OCI-M1 (cell line): ENCODE measurements at places on chromosomes 1 and 21.

- DNase-seq: peak; percentile 45
Observed at GRCh38 chr21:37000381-37000780, 6.1 kb upstream of the RIPPLY3 start.

GRCh38 chr1:94481473-94481933 lies 60.1 kb downstream of the F3 start:
- peak; percentile 76 for DNase-seq

- peak; percentile 67 for DNase-seq
Observed at GRCh38 chr1:150507912-150508864, at the start of gene ECM1. ECM1 (plus strand) TSS chr1:150508109; CDS start chr1:150508210, 101 bp downstream.

GRCh38 chr1:5985250-5985649 lies 7.0 kb downstream of the NPHP4 start:
- no peak for DNase-seq

DNA sequence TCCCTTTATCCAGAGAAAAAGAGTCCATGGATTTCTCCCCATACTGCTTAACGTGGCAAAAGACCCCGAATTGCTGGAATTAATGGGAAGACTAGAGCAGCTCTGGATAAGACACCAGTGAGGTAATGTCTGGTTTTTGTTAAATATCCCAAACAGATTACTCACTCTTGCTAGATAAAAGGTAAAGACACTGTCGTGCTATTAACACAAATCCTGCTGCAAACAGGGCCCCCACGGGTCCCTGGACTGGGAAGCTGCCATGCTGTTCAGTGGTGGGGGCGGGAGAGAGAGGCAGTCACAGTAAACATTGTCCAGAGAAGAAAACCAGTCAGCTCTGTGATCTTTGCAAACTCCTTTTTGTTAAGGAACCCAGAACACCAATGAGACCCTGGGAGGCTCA lies 15.2 kb upstream of the SRP9 start:
- DNase-seq: no peak

DNA sequence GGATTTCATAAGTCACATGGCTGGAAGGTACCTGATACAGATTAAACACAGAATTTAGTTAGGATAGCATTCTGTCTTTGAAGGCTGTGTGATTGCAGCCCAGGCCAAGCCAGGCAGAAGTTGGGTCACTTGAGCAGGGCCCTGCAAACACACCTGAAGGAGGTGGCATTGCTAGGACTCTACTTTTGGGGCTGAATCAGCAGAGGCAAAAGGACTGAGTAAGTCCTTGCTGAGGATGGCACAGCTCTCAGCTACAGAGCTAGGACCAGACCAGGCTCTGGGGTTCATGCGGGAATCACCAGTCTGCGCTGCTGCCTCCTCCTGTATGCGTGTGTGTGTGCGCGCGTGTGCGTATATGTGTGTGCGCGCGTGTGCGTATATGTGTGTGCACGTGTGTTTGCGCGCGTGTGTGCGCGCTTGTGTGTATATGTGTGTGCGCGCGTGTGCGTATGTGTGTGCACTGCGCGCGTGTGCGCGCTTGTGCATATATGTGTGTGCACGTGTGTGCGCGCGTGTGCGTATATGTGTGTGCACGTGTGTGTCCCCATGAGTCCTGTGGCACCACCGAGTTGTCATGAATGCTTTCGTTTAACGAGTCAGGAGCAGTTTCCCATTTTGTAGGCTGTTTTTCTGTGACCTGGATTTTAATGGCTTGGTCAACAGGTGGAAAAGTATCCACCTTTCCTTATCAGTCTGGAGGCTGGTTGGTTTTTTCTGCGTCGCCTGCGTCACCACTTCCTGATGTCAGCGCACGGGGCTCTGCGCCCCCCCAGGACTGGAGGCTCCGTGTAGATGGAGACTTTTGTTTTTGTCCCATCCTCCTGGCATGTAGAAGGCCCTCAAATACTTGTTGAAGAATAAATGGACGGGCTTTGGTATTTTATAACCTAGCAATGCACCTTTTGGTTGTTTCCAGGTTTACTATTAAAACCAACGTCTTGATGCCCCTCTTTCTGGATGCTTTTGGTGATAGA lies 34.7 kb downstream of the ADARB1 start:
- no peak for DNase-seq

DNA sequence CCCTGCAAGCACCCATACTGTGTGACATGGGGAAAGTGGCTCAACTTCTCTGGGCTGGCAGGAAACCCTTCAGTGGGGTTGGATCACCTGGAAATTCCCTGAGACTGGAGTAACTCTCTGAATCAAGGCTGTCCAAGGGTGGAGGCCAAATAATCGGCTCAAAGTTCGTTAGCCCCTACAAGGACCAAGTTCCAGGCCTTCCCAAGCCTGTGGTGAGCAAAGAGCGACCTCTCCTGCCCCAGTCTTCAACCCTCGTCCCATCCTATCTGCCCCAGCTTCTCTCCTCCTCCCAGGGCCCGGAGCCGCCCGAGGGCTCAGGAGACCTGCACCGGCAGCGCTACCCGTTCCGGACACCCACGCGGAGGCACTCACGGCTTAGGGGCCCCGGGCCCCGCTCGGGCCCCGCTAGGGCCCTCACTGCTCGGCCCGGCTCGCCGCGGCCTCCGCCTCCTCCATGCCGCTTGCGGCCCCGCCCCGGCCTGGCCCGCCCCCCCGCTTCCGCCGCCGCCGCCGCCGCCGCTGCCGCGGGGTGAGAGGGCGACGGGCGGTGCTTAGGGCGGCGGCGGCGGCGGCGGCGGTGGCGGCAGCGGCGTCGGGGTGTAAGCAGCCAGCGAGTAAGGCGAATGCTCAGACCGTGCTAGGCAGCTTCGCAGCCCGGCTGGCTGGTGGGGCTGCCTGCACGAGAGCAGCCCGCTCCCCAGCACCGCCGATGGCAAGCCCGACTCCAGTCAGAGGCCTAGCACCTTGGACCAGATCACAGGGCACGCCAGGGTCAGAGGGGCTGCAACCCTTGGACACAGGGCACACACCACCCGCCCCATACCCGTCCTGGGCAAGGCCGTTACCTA lies at the start of gene POMGNT1:
Gene POMGNT1 (minus strand): TSS at position 471 of the 848 bp plus-strand sequence. CDS start 613 bp downstream, outside the sequence.
- peak; percentile 80 for DNase-seq

- no peak for DNase-seq
Observed at GRCh38 chr1:159554261-159554660, 18.5 kb upstream of the OR10J5 start.

DNA sequence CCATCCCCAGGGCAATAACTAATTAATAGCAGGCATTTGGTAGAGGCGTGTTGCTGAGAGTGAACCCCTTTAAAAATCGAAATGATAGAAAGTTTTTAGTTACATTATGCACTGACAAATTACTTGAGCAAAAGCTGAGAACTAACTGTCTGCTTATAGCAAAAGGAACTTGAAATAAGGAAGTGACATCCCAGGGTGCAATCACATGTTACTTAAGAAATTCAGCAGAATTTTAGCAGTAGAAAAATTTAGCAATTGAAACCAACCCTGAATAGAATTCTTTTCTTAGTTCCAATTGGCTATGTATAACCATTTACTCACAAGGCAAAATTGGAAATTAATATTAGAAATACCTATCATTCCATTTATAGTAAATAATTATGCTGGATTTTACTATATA lies 139.5 kb upstream of the SAMSN1 start:
- DNase-seq: peak; percentile 81

- no peak for DNase-seq
Observed at GRCh38 chr1:168714012-168714411, 15.0 kb downstream of the DPT start.

GRCh38 chr1:205440476-205441317 lies 15.1 kb downstream of the BLACAT1 start:
- DNase-seq: peak; percentile 76

GRCh38 chr21:29523646-29524045 lies 224.9 kb downstream of the BACH1 start:
- DNase-seq: no peak

DNA sequence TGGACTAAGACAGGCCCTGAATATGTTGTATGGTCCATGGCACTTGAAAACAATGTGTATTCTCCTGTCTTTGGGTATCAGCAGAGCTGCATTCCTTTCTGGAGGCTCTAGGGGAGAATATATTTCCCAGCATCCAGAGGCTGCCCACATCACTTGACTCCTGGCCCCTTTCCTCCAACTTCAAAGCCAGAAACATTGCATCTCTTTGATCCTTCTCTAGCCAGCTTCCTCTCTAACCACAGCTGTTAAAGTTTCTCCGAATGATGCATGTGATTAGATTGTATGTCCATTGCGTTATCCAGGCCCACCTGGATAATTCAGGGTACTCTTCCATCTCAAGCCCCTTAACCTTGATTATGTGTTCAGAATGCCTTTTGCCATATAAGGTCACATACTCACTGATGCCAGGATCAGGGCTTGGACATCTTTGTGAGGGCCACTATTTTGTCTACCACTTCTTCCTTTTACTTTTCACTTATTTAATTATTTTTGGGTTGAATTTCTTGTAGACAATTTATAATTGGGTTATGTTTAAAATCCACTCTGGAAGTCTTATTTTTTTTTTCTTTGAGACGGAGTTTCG lies 5.3 kb downstream of the CHD1L start:
- no peak for DNase-seq

- DNase-seq: no peak
Observed at GRCh38 chr1:94253456-94254017, 16.2 kb upstream of the ARHGAP29 start.

GRCh38 chr1:25572708-25573590 lies 29.5 kb downstream of the LDLRAP1 start:
- DNase-seq: peak; percentile 69

DNA sequence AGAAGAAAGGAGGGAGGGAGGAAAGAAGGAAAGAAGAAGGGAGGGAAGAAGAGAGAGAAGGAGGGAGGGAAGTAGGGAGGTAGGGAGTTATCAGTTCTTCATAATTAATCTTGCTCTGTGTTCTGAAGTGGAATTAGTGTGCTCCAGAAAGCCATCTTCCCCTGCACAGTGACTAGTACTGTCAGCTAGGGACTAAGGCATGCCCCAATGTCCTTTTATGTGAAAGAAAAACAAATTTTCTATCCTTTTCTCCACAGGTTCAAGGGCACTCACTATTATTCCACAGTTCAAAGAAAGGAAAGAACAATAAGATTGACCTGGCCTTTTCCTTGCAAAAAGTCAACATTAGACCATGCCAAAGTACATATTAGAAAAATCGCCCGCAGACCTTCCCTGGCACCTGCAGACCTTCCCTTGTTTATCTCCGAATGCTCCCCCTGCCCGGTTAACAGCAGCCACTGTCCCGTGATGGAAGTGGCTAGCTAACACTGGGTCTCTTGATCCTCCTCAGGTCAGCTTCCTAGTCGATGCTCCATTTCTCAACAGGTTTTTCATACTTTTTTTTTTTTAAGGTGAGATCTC lies 107.2 kb upstream of the EDEM3 start:
- DNase-seq: no peak

- DNase-seq: no peak
Observed at GRCh38 chr1:11598461-11598860, 55.8 kb downstream of the FBXO2 start.

DNA sequence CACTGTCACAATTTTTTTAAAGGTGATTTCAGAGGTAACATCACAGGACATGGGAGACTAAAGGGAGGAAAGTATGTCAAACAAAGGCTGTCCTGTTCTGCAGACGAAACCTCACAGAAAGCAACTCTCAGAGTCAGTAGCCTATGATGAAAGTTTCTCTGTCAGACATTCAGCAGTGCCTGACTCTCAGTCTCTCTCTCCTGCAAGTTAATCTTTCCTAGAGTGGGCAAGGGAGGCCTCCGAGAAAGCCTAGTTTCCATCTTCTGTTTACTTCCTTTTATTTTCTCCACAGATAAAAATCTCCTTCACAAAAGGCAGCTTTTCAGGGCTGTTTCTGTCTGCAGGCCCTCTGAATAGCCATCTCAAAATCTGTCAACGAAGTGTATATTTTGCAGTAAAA lies 24.9 kb upstream of the FMO2 start:
- DNase-seq: no peak

- no peak for DNase-seq
Observed at GRCh38 chr1:87781554-87781953, 452.9 kb downstream of the LMO4 start.
